ENCODE measurements at places on chromosomes 1 and 21.

DNA sequence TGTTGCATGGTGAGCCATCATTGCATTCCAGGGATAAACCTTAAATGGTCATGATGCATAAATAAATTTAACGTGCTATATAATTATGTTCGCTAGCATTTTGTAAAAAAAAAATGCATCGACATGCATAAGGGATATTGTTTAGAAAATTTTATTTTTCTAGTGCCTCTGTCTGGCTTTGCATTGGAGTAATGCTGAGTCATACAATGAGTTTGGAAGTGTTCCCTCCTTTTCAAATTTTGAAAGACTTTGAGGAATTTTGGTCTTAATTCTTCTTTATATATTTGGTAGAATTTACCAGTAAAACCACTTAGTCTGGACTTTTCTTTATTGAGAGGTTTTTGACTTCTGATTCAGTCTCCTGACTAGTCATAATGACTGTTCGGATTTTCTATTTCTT is 4.9 kb downstream of the MNDA start:
- DNase-seq, result no peak

DNA sequence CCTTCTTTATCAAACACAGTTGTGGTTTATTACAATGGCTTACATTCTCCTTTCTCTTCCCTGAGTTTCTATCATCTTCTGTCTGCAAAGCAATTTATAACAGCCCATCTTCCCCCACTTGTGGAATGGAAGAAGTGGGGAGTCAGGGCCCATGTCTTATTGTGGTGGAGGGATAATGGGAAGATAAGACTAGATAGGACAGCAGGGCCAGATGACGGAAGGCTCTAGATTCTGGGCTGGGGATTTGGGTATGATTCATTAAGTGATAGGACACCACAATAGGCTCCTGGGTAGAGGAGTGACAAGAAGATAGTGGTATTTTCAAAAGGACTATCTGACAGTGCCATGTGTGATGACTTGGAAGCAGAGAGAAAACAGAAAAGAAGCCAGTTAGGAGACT is 450.6 kb downstream of the TTLL7 start:
- DNase-seq, result no peak

- no peak for DNase-seq
Observed at GRCh38 chr1:228240411-228241240, 32.8 kb downstream of the OBSCN start.

DNA sequence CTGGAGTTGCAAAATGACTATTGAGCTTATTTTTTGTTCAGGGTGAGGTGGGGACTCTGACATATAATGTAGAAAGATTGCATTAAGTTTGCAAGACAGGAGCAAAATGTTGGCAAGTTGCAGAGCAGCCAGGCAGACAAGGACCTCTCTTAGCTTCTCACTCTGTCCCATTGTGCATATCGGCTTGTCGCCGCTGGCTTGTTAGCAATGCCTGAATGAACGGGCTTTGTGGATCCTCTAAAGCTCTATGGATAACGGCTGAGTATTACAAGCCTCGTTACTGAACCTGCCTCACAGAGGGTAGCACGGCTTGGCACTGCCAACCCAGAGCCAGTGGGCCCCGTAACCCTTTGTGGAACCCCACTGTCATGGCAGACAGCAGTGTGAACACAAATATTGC is 68.4 kb downstream of the TNR start:
- DNase-seq, result no peak

DNA sequence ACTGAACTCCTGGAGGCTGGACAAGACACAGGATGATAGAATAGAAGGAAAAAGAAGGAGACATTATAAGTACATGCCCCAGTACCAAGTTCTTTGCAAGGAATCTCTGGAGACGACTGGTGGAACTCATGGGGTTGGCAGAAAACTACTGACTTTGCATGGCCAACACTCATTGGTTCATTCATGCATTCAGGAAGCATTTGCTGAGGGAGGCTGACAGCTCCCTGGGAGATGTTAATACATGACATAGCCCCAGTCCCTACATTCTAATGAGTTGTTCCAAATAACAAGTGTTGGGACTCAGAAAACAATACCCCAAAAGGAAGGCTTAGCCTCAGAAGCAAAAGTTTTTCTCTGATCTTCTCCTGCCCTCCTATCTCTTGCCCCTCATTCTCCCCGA is 172.8 kb upstream of the IRF2BP2 start:
- no peak for DNase-seq

DNA sequence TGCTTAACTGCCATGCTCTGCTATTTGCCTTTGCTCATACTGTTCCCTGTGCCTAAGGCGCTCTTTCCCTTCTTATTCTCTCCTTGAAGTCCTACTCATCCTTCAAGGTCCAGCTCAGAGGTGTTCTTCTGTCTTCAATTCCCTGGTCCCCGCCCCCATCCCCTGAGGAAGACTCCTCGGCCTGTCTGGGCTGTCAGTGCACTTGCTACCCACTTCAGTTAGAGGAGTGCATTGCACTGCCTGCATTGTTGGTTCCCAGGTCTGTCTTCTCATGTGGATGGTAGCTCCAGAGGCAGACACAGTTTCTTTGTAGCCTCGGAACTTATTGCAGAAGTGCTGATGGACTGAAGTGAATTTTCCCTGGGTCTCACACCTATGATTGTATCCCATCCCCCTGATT is 194.0 kb downstream of the C1orf94 start:
- DNase-seq, result no peak

DNA sequence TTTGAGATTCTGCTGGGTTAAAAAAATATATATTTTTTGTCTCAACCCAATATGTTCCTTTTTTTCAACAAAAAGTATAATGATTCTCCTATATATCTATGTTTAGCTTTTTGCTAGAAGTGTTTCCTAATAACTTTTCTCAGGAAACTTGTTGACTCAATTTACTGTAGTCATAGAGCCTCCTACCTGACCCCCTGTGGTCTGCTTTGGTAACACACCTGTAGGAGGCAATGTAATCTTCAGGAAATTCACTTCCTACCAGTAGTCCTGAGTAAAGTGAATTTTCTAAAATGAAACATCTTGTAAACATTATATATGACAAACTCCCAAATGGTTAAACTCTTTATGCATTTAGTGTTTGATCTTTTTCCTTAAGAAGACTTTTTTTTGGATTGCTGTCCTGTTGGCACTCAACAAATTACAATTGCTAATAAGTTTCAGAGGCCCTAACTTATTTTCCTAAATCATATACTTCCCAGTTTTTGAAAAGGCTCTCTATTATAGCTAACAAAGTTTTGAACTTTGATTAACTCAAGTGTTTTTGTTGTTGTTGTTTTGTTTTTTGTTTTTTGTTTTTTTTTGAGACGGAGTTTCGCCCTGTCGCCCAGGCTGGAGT is 118.3 kb downstream of the OLFML2B start:
- peak; percentile 27 for DNase-seq

DNA sequence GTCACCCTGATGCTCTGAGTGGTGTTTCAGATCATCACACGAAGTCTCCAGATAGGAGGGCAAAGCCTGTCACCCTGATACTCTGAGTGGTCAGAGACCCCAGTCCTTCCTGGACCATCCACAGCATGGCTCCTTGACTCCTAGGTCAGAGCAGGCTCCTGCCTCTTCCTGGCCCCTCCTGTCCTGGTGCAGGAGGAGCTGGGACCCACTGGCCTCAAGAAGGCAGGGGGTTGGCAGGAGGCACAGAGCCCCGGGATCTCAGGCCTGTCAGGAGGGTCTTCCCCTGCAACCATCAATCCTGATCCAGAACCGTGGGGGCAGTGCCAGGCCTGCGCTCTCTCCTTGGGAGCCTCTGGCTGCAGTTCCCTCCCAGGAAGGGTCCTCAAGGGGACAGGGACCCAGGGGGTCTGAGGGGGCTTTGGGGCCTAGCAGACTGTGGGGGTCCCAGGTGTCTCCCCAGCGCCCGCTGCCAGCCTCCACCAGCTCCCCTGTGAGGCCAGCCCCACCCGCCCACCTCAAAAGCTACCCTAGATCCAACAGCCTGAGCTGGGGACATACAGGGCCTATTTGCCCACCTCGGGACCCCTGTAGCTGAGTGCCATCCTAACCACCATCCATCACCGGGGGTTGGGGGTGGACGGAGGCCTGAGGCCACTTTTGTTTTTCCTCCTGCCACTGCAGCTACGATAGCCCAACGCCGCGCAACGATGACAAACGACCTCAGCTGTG is 27.5 kb downstream of the COL6A1 start:
- no peak for DNase-seq

- peak; percentile 20 for DNase-seq
Observed at GRCh38 chr1:6794164-6794563, 8.9 kb downstream of the CAMTA1 start.

- no peak for DNase-seq
Observed at GRCh38 chr1:20660847-20661206, 342 bp downstream of the DDOST start.

GRCh38 chr1:38114241-38115026 is 67.8 kb upstream of the POU3F1 start:
- peak; percentile 14 for DNase-seq

DNA sequence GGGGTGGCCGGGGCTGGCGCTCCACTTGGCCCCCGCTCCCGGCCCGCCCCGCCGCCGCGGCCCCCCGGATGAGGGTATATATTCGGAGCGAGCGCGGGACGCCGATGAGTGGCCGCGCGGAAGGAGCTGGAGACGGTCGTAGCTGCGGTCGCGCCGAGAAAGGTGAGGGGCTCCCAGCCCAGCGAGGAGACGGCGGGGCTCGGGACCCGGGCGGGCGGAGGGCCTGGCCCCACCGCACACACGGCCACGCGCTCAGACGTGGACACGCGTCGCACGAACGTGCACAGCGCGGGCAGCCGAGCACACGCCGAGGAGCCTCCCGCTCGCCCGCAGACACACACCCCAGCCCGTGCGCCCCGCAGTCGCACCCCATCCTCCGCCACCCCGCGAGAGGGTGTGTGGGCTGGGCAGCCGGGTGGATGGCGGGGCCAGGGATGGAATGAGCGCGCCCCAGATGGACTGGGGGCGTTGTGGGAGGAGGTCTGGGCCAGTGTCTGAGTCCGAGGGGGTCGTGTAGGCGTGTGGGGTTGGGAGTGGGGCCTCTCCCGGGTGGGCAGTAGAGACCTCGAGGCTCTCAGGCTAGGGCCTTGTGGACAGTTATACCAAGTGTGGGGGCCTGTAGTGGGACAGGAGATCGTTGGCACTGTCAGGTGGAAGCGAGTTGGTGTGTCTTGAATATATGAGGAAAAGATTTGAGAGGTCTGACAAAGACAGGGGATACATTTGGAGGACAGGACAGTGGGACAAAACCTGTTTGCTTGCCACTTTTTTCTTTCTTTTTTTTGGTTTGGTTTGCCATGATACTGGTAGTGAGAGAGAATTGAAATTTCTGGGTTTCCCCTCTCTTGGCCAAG is at the start of gene UAP1:
TSS of gene UAP1 (plus strand) at position 107 of the 854 bp plus-strand sequence. CDS start 4,347 bp downstream, outside the sequence.
- DNase-seq, result peak; percentile 9

- no peak for DNase-seq
Observed at GRCh38 chr1:115809847-115810246, 31.1 kb downstream of the NHLH2 start.

Measured in activated CD4-positive, alpha-beta T cell treated with anti-CD3 and anti-CD28 coated beads, Interleukin-2, Interleukin-6, amounts not matched to agents 100 ng/mL and 50 ng/mL, durations not matched to agents 16 hours and 8 hours (primary cell).